Bladder microvascular endothelial cell (primary cell): ENCODE measurements at places on chromosomes 6 and 20. TPM values are rescaled to one million over a fixed set of nuclear protein-coding genes. Genes with fewer than 3 reads are reported as not detected.

Gene FOXC1
- 3.2 and 6.9 TPM in 2 replicates for total RNA-seq

Gene UST
- 0.16 and 0.25 TPM in 2 replicates for total RNA-seq

Gene TEAD3
- under 0.01 and 0.31 TPM in 2 replicates for total RNA-seq

Gene OR2J1
- total RNA-seq, result not detected in 2 replicates
